ENCODE measurements at places on chromosomes 7 and 10.

- no peak for DNase-seq
Measured at GRCh38 chr7:17745610-17746009, 194.7 kb downstream of the SNX13 start.

GRCh38 chr10:49108656-49109055 is 6.7 kb downstream of the VSTM4 start:
- no peak for DNase-seq

GRCh38 chr10:79078367-79079053 is 9.7 kb downstream of the ZMIZ1 start:
- DNase-seq, result no peak

DNA sequence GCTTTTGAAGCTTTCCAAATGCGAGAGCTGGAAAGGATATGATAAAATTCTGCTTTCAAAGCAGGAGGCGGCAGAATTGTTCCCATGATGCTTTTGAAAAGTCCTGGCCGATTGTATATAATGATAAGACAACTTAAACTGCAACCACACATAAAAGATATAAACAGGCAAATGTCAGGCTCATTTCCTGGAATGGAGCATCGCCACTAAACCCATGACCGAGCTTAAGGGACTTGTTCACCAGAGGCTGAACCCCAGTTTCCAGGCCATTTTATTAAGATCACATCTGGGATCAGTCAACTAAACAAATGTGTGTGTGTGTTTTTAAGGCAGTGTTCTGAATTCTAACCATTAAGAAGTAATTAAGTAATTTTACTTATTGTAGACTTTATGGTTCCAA is 131.6 kb downstream of the ITGA8 start:
- no peak for DNase-seq

All from fibroblast of lung (primary cell).